ENCODE measurements at places on chromosomes 3 and 15.
A peak's percentile ranks its signal among the peaks of the same experiment; 100 is the strongest.

GRCh38 chr3:99972380-99973104, 141.8 kb downstream of the FILIP1L start:
- DNase-seq: no peak

- DNase-seq: no peak
These were observed 151.1 kb downstream of the ADAMTS17 start for GRCh38 chr15:100190675-100191074.

GRCh38 chr3:127296166-127296565, 8.3 kb upstream of the PRR20G start:
- no peak for DNase-seq

- no peak for DNase-seq
These were observed 31.6 kb downstream of the ANP32A start for GRCh38 chr15:68789091-68789490.

DNA sequence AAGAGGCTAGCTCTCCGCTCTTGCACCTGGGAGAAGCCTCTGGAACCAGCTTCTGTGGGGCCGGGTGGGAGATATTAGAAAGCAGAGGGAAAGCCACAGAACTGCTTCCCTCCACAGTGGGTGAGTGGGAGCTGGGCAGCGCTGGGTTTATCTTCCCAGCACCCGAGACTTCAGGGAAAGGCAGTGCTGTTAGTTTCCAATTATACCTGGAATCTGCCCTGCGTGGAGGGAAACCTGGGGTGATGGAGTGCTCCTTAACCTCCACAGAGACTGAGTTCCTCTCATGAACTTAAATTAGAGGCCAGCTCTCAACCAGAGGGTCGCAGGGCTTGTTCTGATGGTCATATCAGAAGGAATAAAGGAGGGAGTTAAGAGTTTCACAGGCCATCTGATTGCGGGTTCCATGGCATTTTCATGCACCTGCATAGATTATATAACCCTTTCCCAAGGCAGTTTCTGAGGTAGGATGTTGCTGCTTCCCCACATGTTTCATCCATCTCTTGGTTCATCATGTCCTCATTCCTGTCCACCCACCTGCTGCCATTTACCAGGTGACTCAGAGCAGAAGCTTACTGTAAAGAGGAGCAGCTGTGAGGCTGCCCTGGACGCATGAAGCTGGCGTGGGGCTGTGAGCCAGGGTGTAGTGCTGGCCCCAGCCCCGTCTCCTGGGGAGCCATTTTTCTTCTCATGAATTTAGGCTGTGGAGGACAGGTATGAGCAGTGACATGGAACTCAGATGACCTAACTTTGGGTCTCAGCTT, 42.5 kb downstream of the CA12 start:
- DNase-seq: no peak

DNA sequence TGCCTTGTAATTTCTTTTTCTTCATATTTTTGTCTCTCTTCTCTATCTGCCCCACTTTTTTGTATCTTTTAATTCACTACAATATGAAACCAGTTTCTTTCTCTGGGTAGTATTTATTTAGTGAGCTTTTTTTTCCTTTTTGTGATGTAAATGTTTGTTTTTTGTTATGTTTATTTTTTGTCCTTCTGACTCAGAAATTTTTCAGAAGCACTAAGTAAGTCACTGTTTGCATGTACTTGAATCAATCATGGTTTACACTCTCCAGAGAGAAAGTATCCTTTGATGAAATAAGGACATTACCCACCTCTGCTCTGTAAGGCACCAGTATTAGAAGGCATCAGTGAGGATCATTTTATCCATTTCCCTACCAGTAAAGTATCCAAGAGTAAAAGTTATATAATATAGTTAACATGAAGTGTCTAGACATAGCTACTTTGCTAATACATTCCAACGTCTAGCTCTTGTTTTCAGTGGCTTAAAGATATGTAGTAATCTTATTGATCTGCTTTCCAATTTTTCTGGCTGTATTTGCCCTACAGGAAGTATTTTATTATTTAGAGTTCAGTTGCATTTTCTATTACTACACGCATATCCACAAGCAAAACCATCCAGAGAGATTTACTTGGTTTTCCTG, 25.4 kb downstream of the FILIP1L start:
- DNase-seq: no peak

GRCh38 chr15:88610701-88611231, 10.4 kb upstream of the AEN start:
- DNase-seq: no peak

GRCh38 chr15:77542491-77543001, 90.2 kb downstream of the LINGO1 start:
- DNase-seq: no peak

- DNase-seq: no peak
These were observed 36.6 kb downstream of the LNP1 start for GRCh38 chr3:100437721-100438622.

- DNase-seq: no peak
These were observed 20.8 kb downstream of the SLC9A9 start for GRCh38 chr3:143827425-143827824.

DNA sequence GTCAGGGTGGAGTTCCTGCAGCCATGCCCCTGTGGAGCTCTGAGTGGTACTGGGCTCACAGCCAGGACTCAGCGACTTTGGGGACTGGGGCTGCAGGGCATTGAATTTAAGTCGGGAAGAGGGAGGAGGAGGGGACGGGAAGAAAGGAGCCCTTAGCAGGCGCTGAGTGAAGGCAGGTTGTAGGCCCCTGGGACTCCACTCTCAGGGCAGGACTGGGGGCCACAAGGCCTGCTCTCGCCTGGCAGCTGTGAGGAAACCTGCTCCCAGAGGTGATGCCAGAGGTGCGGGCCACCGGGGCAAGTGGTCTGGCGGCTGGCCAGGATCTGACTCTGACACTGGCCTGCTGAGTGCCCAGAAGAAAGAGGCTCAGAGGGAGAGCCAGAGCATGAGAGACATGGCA, 73.5 kb downstream of the EPHB3 start:
- no peak for DNase-seq

- DNase-seq: no peak
These were observed 60.1 kb upstream of the DAZL start for GRCh38 chr3:16665282-16665741.

GRCh38 chr3:13425689-13426088, 5.6 kb upstream of the NUP210 start:
- no peak for DNase-seq

DNA sequence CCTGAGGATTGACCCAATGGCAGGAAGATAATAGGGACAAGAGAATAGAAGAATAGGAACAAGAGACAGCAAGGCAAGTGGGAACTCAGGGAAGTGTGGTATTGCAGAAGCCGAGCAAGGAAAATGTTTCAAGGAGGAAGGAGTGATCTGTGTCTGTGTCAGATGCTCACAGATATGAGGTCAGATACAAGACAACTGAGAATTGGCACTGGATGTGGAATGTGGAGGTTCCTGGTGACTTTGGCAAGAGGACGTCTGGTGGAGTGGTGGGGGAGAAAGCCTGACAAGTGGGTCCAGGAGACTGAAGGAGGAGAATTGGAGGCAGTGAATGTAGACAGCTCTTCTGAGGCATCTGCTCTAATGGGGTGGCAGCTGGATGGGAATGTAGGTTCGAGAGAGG, 24.1 kb downstream of the GYG1 start:
- DNase-seq: no peak

GRCh38 chr3:48215876-48216275, 7.4 kb upstream of the CAMP start:
- DNase-seq: no peak

DNA sequence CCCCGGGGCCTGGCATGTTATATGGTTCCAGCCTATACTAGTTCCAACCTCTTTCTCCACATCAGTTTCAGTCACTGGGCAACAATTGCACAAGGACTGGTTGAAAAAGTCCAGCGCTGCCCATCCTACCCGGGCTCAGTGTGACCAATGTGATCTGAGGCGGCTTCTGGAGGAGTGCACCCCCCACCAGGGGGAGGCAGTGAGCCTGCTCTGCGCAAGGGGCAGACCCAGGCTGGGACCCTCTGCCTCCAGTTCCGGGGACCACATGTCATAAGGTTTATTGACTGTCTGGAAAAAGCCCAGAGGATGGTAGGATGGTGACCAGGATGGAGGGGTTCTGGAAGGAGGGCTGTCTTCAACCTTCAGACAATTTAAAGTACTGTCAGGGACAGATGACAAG, 25.6 kb upstream of the NR2E3 start:
- no peak for DNase-seq

DNA sequence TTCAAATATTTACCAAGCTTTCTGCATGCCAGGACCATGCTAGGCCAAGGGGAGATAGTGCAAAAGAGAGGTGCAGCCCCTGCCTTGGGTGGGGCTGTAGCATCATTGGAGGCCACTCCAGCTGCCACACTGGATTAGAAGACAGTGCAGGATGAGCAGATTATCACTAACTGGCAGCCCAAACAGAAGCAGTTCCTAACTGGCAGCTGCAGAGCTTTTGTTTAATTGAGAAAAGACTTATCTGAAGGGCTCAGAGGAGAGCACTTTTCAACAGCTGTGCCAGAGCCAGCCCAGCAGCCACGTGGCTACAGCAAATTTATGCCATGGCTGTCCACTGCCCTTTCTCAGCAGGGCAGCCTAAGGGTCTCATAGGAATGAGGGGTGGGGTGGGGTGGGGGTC, 13.5 kb upstream of the ACSBG1 start:
- DNase-seq: no peak

DNA sequence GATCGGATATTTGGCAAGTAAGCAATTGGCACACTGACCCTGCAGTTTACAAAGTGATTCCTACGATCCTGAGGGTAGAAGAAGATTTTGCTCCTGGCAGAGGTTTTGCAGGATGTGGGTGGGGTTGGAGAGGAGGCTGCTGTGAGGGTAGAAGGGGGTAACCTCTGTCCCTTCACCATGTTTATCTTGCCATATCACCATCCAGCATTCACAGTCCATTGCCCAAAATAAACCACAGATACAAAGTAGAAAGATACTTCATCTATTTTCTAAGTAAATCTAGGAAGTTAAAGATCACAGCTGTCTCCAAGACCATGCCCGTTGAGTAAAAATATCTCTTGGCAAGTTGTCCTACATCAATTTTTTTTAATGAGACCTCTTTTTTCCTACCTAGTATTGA, 51.6 kb downstream of the LIPC start:
- DNase-seq: no peak

GRCh38 chr3:174505266-174505665, 353.9 kb upstream of the NAALADL2 start:
- no peak for DNase-seq

GRCh38 chr3:132083583-132084279, 48.9 kb upstream of the CPNE4 start:
- DNase-seq: no peak

GRCh38 chr3:193945143-193945542, 190.8 kb upstream of the HES1 start:
- DNase-seq: no peak

DNA sequence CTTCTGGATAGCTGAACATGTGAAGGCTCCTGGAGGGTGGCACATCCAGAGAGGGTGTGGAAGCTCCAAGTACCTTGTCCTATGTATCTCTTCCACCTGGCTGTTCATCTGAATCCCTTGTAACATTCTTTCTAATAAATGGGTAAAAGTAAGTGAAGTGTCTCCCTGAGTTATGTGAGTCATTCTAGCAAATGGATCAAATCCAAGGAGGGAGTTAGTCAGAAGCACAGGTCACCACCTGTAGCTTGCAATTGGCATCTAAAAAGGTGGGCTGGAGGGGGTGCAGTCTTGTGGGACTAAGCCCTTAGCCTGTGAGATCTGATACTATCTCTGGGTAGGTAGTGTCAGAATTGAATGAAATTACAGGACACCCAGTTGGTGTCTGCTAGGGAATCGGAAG, 71.0 kb downstream of the WWTR1 start:
- peak; percentile 13 for DNase-seq

GRCh38 chr3:31465999-31466398, 66.7 kb upstream of the STT3B start:
- no peak for DNase-seq

DNA sequence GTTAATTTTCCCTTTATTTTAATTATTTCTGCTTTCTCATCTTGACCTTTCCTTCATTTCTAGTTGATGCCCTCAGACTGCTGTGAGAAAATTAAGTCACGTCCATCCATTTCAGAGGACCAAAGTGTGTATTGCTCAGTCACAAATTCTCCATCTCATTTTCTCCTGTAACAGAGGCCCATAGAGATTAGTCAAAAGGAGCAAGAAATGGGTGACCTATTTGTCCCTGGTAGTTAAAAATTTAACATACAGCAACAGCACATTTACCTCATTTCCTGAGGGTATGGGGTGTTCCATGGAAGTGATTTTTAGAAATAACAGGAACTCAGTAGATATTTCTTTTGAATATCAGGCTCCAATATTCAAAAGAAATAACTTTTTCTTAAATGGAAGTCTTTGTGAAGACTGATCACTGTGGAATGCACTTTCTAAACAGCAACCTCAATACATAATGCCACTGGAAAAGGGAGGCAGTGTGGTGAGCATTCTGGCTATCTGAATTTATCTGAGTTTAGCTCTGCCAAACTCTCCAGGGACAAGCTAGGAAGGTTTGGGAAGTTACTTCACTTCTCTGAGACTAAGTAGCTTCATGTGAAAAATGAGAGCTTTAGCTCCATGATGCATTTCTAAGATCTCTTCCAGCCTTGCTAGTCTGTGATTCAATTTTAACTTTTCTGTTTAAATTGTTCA, 808.2 kb downstream of the SQOR start:
- DNase-seq: no peak

DNA sequence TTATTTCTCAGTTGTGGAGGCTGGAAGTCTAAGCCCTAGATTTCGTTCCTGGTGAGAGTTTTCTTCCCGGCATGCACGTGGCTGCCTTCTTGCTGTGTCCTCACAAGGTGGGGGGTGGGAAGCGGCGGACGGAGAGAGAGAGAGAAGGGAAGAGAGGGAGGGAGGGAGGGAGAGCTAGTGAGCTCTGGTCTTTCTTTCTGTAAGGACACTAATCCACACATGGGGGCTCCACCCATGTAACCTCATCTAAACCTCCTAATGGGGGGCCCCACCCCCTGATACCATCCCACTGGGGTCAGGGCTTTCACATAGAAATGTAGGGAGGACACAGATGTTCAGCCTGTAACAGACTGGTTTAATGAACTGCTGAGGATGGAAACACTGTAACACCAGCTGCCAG, 7.3 kb downstream of the FBLN2 start:
- DNase-seq: no peak

GRCh38 chr3:66693461-66694031, 192.7 kb upstream of the LRIG1 start:
- DNase-seq: peak; percentile 24

DNA sequence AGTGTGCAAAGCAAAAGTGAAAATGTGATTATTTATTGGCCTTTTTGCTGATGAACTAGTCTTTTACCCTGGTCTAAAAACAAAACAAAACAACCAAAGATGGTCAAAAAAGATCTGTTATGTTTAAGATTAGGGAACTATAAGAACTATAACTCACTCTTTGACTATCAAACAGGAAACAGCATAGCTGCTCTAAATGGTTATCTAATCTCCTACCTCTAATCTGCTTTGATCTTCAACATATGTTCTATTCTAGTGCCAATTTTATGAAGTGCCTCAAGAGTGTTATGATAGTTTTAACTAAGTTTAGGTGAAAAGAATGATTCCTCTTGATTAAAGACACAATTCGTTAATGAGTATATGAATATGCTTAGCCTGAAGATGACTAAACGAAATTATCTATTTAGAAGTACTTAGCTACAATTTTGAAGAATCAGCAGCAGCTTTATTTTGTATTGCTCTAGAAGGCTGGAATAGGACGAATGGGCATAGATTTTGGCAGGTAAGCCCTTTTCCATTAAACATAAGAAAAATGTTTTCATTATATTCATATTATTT, 46.0 kb downstream of the SETD2 start:
- no peak for DNase-seq
